ENCODE measurements at places on chromosomes 16 and 17. TPM values are rescaled to one million over a fixed set of nuclear protein-coding genes. Genes with fewer than 3 reads are reported as not detected.

Gene PNMT
- 1.5 TPM for total RNA-seq

Gene TBC1D3H
- total RNA-seq, result not detected

Gene SLC16A11
- total RNA-seq, result not detected

Gene KRT32
- total RNA-seq, result not detected

Gene PHF23
- 89.5 TPM for total RNA-seq

Gene SLC47A1
- 0.17 TPM for total RNA-seq

Gene UMOD
- total RNA-seq, result not detected

Gene CD300A
- not detected for total RNA-seq

Gene ZFP3
- not detected for total RNA-seq

Gene KAT8
- total RNA-seq, result 27.3 TPM

Gene ARHGDIA
- total RNA-seq, result 367 TPM

Gene SECTM1
- not detected for total RNA-seq

GRCh38 chr16:81779536-81780320 lies 637 bp downstream of the PLCG2 start:
- DNase-seq, result no peak

DNA sequence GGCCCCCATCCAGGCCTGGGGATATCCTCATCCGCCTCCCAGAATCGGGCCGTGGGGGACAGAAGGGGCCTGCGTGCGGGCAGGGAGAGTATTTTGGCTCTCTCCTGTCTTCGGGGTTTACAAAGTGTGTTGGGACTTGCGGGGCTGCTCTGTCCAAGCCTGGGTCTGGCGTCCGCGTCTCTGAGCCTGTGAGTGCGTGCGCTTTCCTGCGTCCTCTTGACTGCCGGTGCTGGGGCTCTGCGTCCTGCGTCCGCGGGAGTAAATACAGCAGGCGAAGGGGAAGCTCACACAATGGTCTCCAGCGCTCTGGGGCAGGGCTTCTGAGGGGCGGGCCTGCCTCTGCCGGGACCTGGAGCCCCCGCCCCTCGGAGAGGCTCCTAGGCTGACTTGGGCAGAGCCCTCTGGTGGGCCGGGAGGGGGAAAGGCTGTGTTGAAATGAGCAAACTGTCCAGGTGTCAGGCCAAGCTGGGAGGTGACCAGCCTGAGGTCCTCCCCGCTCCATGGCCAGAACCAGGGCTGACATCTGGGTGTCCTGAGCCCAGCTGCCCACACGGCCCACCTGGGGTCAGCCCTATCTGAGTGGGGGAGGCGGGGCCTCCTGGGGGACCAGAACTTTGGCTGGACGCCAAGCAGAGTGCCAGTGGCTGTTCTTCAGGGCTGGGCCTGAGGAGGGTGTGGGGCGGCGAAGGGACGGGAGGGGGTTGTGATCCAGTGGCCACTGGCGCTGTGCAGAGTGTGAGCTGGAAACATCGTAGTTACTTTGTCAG lies 233.6 kb downstream of the SEC14L1 start:
- DNase-seq, result peak; percentile 77

- DNase-seq, result no peak
Observed at GRCh38 chr17:2814481-2815341, 18.5 kb downstream of the RAP1GAP2 start.

- peak; percentile 17 for DNase-seq
Observed at GRCh38 chr16:73113336-73113735, 65.4 kb upstream of the ZFHX3 start.

DNA sequence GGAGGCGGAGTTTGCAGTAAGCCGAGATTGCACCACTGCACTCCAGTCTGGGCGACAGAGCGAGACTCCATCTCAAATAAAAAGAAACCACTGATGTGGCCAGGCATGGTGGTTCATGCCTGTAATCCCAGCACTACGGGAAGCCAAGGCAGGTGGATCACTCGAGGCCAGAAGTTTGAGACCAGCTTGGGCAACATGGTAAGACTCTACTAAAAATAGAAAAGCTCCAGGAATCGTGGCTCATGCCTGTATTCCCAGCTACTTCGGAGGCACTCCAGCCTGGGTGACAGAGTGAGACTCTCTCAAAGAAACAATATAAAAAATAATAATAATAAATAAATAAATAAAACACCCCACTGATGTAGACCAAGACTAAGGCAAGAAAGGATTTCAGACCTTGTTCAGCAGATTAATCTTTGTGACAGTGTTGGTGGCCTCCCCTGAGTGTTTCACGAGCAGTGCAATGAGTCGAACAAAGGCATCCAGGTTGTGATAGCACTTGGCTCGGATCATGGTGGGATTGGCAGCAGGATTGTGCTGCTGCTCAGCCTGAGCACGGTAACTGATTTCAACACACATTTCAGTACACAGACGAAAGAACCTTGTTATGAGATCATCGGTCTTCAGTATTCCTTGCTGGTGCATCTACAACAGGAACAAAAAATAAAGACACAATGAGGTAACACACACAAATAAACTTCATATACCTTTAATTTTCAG lies 18.6 kb downstream of the SETD6 start:
- peak; percentile 10 for DNase-seq

- no peak for DNase-seq
Observed at GRCh38 chr16:66961914-66962313, 848 bp downstream of the CES3 start.

GRCh38 chr17:28548417-28549130 lies 3.9 kb downstream of the UNC119 start:
- DNase-seq, result no peak

GRCh38 chr17:11363565-11364117 lies 122.6 kb downstream of the SHISA6 start:
- no peak for DNase-seq

GRCh38 chr17:7709031-7709430 lies 4.0 kb downstream of the EFNB3 start:
- DNase-seq, result no peak

- DNase-seq, result peak; percentile 90
Observed at GRCh38 chr16:59878479-59878878, 1144.4 kb upstream of the GOT2 start.

- no peak for DNase-seq
Observed at GRCh38 chr17:4407216-4407615, 26.5 kb upstream of the SPNS3 start.

DNA sequence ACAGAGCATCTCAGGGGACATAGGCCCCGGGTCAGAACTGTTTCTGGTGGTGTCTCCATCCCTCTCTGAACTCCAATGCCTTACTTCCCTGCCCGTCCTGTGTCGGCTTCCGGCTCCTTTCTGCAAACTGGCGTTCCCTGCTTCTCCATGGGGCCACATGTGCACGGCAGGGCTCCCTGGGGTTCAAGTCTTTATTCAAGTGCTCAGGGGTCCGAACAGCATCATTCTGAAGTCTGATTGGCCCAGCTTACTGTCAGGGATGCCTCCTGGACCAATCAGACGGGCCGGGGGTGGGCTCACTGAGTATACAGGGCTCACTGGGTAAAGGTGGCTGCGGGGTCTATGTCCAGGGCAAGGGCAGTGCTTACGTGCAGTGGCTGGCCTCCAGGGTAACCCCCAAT lies 17.1 kb downstream of the C16orf82 start:
- DNase-seq, result no peak

- peak; percentile 11 for DNase-seq
Observed at GRCh38 chr16:58329135-58329534, 34.3 kb upstream of the PRSS54 start.

DNA sequence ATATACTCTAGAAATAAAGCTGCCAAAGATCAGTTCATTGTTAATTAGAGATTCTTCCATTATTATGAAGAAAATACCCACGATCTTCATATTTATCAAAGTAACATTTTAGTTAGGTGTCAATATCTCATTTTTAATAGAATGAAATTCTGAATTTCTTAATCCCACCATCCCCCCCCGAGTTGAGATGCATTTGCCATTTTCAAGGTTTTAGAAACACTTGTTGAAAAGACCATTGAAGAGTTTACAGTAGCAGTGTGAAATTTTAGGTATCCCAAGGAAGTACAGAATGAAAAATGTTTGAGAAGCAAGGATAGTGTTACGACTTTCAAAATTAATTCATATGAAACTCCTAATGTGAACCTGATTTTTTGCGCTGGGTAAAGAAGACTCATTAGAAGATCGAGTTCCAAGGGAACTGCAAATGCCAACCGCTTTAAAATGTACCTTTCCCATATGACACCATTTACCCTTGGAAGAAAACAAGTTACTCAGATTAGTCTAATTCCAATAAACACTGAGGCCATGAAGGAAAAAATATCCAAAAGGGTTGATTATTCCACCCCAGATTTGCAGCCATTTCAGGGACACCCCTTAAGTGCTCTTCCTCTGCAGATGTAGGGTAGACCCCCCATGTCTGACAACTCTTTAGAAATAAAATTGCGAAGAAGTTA lies 731 bp downstream of the IKZF3 start:
- DNase-seq, result no peak

- DNase-seq, result peak; percentile 99
Observed at GRCh38 chr17:5516060-5516792, 29.9 kb downstream of the MIS12 start.

DNA sequence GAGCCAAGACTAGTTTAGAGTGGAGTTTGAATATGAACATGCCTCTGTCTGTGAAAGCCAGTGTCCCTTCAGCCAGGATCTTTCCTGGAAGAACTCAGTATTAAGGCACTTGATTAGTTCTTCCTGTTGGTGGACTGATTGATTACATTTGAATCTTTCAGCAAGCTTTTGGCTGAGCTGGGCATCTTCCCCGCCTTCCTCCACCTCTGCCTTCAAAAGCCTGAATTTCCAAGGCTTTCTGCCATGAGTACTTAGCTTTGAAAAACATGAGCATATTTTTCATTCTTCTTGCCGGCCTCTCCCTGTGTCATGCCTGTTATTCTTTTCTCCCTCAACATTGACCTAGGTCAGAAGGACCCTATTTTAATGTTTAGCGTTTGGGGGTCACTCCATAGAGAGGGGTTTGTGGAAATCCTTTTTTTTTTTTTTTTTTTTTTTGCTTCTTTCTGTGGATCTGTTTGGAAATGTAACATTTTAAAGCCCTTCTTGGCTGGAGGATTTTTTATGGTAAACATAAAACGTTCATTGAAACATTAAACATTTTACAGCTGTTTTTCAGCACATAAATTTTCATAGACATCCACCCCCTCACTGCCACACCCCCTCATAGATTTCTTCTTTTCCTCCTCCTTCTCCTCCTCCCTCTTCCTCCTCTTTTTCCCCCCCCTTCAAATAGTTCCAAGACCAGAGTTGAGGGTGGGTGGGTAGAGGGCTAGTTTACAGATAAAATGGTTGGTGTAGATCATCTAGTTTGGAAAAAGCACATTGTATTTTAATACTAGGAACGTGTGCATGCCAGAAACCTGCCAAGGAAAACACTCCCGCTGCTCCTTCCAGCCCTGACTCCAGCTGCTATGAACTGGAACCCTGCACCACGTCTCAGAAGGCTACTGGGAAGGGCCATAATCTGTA lies 645.9 kb downstream of the WWOX start:
- no peak for DNase-seq

DNA sequence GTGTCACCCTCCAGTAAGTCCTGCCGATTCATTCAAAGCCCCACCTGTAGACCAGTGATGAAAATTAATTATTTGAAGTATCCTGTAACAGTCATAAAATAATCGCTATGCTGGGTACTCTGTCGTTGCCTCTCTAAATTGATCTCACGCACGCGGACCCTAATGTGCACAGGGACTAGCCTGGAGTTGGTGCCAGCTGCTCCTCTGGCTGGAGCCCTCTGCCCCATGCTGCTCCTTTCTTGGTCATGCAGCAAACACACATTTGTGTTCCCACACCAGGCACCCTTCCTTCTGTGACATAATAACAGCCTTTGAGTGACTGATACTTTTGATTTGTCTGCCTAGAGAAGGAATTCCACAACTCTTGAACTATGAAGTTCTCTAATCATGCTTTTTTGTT lies 16.0 kb downstream of the RAB11FIP3 start:
- DNase-seq, result no peak

DNA sequence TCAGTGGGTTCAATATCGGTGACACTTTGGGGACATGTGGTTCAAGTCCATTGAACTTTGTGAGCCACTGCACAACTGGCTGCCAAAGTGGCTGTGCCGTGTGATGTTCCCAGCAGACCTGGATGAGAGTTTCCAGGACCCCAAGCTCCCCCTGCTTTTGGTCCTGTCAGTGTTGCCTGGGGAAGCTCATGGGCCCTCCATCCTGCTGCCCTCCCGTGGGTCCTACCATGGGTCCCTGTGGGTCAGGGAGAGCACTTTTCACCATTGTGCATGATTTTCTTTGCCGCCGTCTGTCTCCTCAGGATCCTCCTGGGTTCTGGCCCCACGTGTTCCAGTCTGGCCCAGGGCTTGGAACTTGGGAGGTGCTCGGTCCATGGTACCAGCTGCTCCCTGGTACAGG lies 38.1 kb downstream of the LGALS9 start:
- DNase-seq, result no peak

DNA sequence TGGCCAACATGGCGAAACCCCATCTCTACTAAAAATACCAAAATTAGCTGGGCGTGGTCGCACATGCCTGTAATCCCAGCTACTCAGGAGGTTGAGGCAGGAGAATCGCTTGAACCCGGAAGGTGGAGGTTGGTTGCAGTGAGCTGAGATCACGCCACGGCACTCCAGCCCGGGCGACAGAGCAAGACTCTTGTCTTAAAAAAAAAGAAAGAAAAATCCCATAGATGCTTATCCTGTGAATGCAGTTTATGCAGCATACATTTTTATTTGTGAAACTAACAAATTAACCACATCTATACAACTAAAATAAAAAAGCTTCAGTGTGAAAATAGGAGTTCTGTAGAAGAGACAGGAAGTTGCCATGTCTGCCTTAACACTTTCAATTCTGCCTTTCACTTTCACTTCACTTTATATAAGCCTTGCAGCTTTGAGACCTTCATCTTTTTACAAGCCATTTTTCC lies 7.1 kb downstream of the IGSF6 start:
- DNase-seq, result no peak

GRCh38 chr17:81234940-81235821 lies 3.7 kb downstream of the TEPSIN start:
- DNase-seq, result no peak

DNA sequence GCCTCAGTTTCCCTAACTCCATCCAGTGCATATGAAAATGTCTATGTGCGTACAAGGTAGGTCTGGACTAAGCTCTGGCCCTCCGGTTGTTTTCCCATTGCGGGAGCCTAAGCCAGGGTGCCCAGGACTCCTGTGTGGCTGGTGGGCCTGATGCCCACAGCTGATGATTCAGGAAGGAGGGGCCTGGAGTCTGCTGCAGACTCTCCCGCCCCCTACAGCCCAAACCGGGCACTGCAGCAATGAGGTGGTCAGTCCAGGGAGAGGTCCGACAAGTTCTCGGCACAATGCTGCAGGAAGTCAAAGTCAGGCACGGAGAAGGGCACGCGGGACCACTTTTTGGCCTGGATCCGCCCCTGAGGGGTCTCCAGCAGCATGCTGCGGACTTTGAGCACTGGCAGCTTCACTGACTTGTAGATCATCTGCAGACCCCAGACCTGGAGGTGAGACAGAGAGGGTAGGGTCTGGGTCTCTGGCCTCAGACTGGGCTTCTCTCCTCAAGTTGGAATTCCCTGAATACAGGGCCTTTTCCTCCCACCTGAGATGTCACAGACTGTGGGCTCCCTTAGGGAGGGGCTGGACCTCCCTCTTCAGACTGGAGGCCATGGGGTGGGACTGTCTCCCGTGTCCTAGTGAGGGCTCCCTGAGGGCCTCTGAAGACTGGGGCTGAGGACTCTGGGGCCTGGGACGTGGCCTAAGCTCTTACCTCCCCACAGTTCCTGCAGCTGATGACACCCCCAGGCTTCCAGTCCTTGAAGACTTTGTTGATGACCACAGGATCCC lies 3.4 kb upstream of the ZNF385C start:
- peak; percentile 22 for DNase-seq

- no peak for DNase-seq
Observed at GRCh38 chr16:13996778-13997288, 74.3 kb upstream of the MRTFB start.

Data from astrocyte (in vitro differentiated cells and primary cell).